Common myeloid progenitor, CD34-positive (primary cell): ENCODE measurements at places on chromosomes 12 and 14.
A peak's percentile ranks its signal among the peaks of the same experiment; 100 is the strongest.

DNA sequence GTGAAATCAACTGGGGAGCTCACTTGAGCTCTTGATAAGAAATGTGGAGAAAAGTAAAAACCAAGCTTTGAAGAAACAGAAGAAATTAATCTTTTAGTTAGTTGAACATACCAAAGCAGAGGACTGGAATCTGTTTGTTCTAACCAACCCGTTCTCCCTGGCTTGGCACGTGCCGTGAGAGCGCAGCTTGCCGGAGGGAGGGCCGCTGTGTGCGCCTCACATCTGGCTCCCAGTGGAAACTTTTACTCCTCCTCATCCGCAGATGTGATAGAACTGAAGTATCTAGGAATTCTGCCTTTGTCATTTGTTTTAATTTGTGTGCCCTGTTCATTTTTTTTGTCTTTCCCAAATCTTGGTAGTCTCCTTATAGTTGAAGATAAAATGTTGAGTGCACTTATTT is 64.9 kb downstream of the DDX51 start:
- DNase-seq = no peak

DNA sequence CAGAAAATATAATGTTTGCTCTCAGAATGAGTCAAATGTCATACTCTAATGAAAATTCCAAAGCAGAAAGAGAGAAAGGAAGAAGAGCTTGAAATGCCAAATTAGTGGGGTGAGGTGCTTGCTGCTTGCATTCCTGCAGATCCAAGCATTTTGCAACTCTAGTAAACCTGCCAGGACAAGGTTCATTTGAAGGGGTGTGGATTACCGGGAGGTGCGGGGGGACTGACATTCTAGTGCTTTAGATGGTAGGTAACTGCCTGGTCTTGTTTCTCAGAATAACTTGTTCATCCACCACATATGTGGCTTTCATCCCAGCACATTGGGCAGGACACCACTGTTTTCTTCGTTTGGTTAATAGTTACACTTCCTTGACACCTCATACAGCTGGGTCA is 144.4 kb downstream of the AKAP6 start:
- DNase-seq = no peak

DNA sequence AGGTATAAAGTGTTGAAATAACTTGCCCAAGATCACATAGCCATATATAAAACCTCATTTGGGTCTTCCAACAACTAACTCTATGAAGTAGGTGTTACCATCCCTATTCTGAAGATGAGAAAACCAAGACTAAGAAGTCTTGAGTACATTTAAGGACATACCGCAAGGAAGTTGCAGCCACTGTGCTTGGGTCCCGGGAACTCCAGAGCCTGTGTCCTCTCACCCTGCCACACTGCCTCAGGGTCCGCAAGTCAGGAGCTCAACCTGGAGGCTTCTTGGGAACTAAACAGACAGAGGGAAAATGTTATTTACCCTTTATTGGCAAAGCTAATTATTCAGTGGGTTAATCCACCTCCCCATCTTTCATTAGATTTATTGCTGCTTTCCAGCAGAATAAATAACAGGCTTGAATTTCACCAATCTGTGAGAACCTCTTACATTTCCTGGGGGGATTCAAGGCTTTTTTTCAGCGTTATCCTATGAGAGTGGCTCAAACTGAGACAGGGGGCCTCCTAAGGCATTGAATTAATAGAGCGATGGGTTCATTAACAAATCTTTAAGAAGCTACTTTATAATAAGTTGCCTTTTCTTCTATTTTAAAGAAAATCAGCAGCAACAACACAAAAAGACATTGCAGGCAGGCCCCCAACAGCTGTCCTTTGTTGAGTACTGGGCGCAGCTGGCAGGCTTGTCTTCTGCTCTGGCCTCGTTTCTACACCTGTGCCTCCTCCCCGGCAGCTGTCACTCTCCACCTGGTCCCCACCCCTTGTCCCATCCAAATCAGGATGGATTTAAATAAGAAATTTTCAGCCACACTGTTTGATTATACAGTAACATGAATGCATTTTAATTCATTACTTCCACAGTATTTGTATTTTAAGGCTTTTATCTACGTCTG is 25.3 kb downstream of the PHLDA1 start:
- no peak for DNase-seq

- DNase-seq = no peak
These were observed 9.4 kb downstream of the RNF41 start for GRCh38 chr12:56212361-56212760.

DNA sequence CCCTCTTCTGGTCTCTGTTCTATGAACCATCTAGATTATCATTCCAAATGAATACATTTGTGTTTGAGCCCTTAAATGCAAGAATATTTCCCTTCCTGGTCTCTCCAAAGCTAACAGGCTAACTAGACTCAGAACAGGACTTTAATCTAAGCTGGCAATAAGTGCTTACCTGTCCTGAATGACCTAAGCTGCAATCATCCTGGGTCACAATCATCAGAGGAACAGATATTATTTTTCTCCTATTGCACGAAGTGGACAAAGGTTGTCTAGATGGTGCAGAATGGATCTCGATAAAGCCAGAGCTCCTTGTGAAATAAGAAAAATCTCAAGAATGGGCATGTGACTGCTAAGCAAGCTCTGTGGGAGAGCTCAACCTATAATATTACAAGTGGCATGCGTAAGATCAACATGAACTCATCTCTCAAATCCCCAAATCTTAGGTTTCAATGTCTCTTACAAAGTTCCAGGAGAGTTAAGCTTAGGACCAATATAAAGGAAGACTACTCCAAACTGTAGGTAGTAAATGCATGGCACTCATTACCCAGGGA is 10.6 kb upstream of the NUMB start:
- no peak for DNase-seq

DNA sequence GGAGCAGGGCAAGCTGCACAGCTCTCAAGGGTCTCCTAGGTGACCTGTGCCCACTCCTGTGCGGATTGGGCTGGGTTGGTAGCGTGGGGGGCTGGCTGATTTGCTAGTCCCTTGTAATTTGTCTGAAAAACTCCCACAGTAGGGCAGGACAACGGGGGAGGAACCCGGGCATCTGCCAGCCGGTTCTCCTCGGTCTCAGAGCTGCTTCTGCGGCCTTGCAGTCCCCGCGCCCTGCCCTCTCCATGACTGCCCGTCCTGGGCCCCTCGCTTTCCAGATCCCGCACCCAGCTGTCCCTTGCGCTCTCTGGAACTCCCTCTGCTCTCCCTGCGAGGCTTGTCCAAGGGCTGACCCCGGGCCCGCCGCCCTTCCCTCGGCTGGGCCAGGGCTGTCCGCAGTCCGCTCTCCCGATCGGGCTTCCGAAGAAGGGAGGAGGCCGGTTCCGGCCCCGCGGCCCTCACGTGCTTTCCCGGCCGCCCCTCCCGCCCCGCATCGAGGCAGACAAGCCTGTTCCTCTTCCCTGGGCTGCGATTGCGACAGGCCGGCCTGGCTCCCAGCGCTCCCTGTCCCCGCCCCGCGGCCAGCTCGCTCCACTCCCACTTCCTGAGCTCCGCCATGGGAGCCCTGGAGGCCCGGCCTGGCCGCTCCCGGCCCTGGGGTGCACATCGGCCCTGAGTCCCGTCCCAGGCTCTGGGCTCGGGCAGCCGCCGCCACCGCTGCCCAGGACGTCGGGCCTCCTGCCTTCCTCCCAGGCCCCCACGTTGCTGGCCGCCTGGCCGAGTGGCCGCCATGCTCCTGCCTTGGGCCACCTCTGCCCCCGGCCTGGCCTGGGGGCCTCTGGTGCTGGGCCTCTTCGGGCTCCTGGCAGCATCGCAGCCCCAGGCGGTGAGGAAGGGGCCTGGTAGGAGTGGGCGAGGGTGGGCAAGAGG is at the start of gene LTBR:
TSS of gene LTBR (plus strand) at position 591 of the 927 bp plus-strand sequence. CDS start at position 788, 197 bp downstream.
- DNase-seq = peak; percentile 55

DNA sequence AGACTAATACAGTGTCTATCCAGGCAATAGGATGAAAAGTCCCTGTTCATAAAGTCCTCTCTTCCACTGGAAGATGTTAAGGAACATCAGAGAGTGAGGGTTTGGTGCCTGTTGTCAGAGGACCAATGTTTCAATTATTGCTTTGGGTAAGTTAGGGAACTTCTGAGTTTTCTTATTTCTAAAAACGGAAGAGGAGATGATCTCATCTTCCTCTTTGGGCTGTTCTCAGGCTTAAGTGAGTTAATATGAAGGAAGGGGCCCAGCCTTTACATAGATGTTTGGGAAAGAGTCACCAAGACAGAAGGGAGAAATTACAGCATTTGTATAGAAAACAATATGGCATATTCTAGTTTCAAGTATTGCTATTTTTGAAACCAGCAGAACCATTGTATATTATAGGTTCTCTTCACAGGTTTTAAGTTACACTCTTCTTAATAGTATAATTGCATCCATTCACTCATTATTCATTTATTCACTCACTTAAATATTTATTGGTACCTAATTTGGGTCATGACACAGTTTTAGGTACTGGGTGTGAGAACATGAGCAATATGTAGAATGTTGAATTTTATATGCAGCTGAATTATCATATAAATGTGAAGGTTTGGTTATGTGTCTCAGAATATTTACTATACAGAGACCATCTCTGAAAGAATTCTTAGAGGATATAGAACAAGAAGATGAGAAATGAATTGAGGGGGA is 68.5 kb upstream of the LRIG3 start:
- DNase-seq = no peak

DNA sequence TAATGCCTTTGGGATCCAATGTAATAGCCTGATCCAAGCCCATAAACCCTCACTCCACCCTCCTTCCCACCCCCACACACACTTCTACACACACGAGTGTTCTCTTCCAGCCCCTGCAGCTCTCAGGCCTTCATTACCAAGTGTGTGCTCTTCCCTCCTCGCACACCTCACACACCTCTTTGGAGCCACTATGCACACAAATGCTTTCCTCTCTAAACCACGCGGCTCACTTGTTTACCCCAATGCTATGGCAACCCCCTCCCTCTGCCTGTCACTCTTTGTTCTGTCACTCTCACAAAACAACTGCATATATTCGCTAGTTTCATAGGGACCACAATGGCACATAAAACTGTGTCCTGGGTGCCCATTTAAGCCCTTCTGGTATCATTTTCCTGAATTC is 35.1 kb downstream of the PPP2R5E start:
- DNase-seq = peak; percentile 25

DNA sequence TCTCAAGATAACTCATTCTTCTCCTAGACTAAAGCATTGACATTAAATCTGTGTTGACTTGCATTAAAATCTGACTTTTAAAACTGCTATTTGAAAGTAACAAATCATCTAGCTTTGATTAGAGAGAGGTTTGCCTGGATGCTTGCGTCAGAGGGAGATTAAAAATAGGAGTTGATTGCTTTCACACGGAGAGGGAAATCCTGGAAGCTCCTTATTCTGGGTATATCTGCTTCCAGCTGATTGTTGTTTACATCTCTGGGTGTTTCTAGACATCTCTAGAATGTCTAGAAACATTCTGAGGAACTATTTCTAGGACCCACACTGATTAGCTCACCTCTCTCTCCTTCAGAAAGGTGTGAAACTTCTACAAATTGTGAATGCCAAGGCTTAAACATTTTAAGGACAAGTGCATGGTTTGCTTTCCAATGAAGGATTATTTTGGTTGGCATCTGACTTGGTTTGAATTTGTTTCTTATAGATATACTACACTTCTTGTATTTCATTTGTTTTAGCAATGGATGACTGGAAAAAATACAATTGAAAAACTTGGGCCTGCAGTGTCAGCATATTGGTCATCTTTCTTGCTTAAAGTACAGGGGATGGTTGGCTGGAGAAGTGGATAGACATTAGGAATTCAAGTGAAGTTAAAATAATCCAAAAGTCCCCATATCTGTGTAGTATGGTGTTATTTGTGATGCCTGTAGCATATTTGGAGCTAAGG is 2.1 kb downstream of the DIP2B start:
- DNase-seq = no peak
